Aorta (tissue), 5 donors: ENCODE measurements at places on chromosomes 12 and 14. TPM values are rescaled to one million over a fixed set of nuclear protein-coding genes. Genes with fewer than 3 reads are reported as not detected.

DNA sequence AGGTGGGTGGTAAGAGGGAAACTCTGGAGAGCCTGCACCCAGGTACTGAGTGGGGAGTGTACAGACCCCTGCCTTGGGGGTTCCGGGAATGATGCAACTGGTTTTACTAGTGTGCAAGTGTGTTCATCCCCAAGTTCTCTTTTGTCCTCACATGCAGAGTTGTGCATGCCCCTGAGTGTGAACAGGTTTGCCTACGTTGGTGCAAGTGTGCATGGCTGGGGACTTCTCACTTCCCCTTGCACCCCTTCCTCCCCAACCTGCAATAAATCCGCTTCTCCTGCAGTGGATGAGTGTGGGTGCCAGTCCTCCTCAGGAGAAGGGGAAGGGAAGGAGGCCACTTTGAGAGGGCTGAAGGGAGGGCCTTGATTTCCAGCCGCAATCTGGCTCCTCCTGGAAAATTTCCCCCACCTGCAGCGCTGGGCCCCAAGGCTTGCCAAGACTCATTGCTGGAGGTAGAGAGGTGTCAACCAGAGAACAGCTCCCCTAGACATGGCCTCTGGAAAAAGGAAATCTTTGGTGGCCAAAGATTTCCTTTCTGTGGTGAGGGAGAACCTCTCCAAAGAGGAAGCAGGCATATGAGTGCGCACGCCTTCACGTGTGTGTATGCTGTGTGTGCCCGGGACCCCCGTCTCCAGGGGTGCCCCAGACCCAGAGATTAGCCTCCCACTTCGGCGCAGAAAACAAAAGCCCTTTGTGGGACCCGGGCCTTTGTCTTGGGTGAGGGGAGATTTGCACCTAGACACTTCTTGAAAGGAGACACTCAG is 5.5 kb downstream of the AQP2 start:
- H3K27ac ChIP-seq: no peak overlapping the region
- H3K36me3 ChIP-seq: no peaks in the 10 kb centered on the region
- no peak overlapping the region for H3K4me3 ChIP-seq
- no peaks in the 10 kb centered on the region for H3K27me3 ChIP-seq
- no peaks in the 10 kb centered on the region for H3K4me1 ChIP-seq
- no peak for DNase-seq

PELI2 gene
- total RNA-seq: 22.8 TPM

REP15 gene
- 6.6 TPM for total RNA-seq

- no peak overlapping the region for H3K4me3 ChIP-seq
- no peak overlapping the region for H3K27ac ChIP-seq
- H3K36me3 ChIP-seq: no peaks in the 10 kb centered on the region
- H3K27me3 ChIP-seq: no peaks in the 10 kb centered on the region
- no peaks in the 10 kb centered on the region for H3K4me1 ChIP-seq
Measured at GRCh38 chr12:124557518-124558223, 9.7 kb downstream of the NCOR2 start.

SNRNP35 gene
- total RNA-seq: 23.3 TPM

TMTC1 gene
- 84.6 TPM for total RNA-seq

- H3K27ac ChIP-seq: no peak overlapping the region
- H3K27me3 ChIP-seq: no peaks in the 10 kb centered on the region
- H3K36me3 ChIP-seq: no peaks in the 10 kb centered on the region
- no peak for DNase-seq
Measured at GRCh38 chr14:95362138-95362494, 42.4 kb upstream of the CLMN start.

DNA sequence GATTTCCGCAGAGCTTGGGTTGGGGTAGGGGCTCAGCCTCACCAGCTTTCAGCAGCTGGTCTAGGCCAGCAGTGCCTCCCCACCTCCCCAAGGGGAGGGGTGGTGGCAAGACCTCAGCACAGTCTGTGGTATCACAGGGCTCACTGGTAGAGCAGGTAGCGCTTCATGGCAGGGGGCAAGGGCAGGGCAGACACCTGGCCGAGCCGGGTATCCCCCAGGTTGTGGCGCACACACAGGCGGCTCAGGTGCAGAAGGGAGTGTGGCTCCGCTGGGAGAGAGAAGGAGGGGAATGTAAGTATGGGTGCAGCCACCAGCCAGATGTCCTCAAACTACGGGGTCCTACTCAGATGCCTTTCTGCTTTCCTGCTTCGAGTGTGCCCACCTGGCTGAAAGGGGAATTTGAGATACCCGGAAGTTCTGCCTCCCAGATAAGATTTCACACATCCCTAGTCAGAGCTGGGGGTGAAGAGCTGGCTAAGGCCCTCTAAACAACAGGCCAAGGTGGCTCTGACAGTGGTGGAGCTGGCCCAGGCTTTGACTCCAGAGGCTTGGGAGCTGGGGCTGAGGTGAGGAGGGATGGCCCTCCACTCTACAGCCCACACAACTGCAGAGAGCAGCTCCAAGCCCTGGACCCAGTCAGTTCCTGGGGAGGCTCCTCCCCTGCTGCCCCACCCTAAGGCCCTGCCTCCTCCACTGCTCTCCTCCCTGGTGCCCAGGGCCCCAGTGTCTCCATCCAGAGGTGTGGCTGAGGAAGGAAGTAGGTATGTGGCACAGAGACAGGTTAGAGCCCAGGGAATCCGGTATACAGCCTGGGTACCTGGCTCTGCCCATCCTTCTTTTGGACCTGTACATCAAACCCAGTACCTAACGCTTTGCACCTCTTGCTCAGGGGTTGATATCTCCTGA is 1.8 kb downstream of the SPSB2 start:
- no peaks in the 10 kb centered on the region for H3K4me1 ChIP-seq
- H3K4me3 ChIP-seq: no peak overlapping the region
- DNase-seq: no peak
- no peaks in the 10 kb centered on the region for H3K36me3 ChIP-seq
- H3K27ac ChIP-seq: no peak overlapping the region

DNA sequence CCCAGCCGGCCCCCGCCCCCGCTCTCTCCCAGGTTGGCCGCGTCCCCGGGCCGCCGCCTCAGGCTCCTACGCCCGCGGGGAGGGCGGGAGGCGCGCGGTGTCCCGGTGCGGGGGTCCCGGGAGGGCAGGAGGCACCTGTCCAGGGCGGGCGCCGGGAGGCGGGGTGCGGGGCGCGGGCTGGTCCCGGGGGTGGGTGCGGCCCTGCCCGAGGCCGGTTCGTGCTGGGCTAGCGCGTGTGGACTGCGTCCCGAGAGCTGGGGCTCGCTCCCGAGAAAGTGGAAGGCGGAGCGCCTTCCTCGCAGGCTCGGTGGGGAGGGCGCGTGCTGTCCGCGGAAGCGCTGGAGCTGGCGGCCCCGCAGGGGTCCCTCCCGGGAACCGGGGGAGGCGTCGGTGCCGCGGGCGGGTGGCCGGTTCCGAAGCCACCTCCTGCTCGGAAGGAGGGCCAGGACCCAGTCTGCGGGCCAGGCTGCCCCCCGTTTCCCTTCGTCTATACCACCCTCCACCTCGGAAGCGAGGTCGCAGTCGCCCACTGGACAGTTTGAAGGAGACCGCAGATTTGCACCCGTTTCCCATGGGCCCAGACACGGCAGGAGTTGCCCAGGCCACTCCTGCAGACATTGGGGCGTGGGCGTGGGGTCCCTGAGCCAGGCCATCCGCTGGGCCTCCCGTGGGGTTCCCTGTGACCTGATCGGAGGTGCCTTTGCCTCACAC is 636 bp downstream of the ZFYVE21 start:
- no peaks in the 10 kb centered on the region for H3K36me3 ChIP-seq
- DNase-seq: no peak
- no peaks in the 10 kb centered on the region for H3K27me3 ChIP-seq

GRCh38 chr14:55354500-55354899 is 57.1 kb downstream of the ATG14 start:
- no peak overlapping the region for H3K4me3 ChIP-seq
- H3K27me3 ChIP-seq: no peaks in the 10 kb centered on the region
- no peak for DNase-seq
- H3K4me1 ChIP-seq: no peaks in the 10 kb centered on the region

- peak; percentile 72 for DNase-seq
- H3K27me3 ChIP-seq: no peaks in the 10 kb centered on the region
- no peaks in the 10 kb centered on the region for H3K36me3 ChIP-seq
- peak overlapping the region; percentile 46 for H3K27ac ChIP-seq
- no peaks in the 10 kb centered on the region for H3K4me1 ChIP-seq
Measured at GRCh38 chr12:21941506-21942376, 515 bp upstream of the ABCC9 start.

PIANP gene
- total RNA-seq: 1.2 TPM

TDRD9 gene
- 2.7 TPM for total RNA-seq

KLHDC1 gene
- 10.1 TPM for total RNA-seq

DNA sequence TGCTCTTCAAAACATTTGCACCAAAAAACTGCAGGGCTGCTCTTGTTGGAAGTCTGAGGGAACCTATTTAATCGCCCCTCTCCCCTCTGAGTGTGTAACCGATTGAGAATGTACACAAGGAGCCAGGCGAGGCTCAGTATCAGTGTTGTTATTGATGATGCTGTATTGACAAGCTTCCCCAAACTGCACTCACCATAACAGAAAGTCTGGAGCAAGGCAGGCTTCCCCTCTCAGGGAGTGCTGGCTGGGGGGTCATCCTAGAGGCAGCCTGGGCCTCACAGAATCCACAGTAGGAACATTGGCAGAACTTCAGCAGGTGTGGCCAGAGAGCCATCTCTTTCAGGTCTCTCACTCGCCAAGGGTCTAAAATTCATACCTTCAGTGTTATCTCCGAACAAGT is 58.1 kb upstream of the TUNAR start:
- no peaks in the 10 kb centered on the region for H3K36me3 ChIP-seq
- no peak overlapping the region for H3K4me3 ChIP-seq
- no peak overlapping the region for H3K27ac ChIP-seq
- no peaks in the 10 kb centered on the region for H3K4me1 ChIP-seq
- DNase-seq: no peak

DNA sequence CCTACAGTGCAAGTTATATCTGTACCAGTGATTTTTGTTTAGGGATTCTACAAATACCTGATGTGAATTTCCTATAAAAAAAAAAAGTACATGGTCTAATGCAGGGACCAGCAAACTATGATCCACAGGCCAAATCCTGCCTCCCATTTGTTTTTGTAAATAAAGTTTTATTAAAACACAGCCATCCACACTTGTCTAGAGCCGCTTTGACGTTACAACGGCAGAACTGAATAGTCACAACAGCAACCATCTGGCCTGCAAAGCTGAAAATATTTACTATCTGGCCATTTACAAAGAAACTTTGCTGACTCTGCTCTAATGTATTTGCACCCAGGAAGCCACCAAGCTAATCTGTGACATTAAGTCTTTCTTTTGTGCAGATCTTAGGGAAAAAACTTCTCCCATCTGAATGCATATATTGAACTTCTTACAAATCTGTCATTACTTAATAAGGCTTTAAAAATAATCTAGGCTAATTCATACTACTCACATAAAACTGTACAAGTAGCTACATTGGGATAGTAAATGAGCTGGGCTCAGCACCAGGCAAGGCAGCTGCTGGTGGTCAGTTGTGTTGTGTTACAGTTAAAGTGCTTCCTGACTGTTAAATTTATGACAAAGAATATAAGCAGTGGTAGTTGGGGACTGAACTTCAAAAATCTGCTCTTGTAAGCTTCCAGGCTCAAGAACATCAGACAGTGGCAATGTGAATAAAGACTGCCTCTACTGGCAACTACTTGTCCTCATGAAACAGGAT is 303.3 kb downstream of the MED13L start:
- H3K36me3 ChIP-seq: peaks cover 3% of the 10 kb centered on the region
- no peak for DNase-seq
- no peak overlapping the region for H3K4me3 ChIP-seq
- H3K27ac ChIP-seq: no peak overlapping the region
- no peaks in the 10 kb centered on the region for H3K27me3 ChIP-seq
